ENCODE measurements at places on chromosomes 4 and X.

- no peak for DNase-seq
Measured at GRCh38 chr4:122508083-122508482, 51.6 kb upstream of the IL2 start.

DNA sequence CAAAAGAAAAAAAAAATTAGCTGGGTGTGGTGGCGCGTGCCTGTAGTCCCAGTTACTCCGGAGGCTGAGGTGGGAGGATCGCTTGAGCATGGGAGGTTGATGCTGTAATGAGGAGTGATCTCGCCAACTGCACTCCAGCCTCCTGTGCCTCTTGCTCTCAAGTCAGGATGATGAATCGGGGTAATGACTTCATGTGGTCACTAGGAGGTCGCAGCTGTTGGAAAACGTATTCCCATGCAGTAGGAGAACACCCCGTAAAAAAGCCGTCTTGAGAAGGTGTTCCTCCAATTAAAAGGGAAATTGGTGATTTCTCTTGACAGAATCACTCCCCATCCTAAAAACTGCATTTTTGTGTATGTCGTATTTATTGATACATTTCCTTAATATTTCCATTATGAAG is 2.2 kb downstream of the CCNB3 start:
- no peak for DNase-seq

GRCh38 chr4:1480720-1481119 is 74.5 kb upstream of the NKX1-1 start:
- DNase-seq = no peak

- DNase-seq = no peak
Measured at GRCh38 chr4:76623217-76624045, 188.4 kb downstream of the SHROOM3 start.

GRCh38 chr4:142909908-142910307 is 63.8 kb upstream of the INPP4B start:
- no peak for DNase-seq

GRCh38 chr4:81571105-81571504 is 99.4 kb upstream of the RASGEF1B start:
- DNase-seq = no peak

DNA sequence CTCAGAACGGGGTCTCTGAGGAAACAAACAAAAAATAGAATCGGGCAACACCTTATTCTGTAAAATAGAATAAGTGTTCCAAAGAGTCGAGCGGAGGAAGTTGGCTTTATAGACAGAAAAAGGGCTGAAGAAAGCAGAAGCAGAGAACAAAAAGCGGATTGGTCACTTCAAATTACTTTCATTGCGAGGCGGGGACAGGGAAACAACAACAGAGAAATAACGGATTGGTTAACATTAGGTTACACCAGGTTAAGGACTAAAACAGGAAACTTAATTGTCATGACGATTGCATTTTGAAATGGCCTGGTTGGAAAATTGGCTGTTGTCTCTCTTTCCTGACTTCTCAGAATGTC is 433 bp upstream of the COQ2 start:
- no peak for DNase-seq

DNA sequence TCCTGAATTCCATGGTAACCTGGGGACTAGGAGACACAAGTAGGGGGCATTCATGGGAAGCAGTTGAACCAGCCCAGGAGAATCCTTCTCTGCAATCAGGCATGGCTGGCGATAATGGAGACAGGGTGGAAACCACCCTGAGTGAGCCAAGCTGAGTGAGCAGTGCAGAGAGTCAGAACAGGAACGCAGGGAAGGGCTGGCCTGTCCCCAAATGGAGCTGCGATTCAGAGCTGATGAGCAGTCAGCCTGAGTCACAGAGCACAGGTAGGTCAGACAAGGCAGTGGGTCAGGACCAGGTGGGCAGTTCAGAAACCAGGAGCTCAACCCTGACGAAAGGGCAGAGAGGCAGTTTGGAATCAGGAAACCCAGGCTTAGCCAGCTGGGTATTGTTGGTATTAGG is 129.0 kb downstream of the BTC start:
- no peak for DNase-seq

DNA sequence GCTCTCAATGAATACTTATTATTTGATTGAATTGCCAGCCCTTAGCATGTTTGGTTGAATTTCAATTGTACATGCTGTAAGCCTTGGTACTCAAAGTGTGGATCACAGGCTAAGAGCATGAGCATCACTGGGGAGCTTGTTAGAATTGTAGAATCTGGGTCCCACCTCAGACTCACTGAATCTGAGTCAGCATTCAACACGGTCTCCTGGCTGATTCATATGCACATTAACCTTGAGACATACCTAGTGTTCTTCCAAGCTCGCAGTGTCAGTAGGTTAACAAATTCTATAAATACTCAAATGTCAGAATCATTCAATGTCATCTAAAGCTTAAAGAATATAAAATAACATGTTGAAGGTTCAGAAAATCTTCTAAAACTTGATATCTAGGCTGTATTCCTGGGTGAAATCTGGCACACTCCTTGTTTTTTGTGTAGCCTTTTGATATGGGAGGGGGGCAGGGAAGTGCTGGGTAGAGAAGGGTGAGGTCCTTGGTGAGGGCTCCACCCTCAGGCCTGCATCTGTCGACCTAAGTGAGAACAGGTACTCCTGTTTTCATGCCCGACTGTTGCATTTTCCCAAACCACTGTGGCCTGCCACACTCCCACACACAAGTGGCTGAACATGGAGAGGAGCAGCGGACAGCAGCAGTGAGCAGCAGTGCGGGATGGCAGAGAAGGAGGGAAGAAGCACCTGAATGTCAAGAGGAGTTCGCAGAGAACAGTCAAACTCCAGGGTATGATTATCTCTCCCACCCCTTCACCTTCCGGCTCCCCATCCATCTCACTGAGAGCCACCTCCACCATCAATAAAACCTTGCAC is 529.6 kb upstream of the IGFBP7 start:
- no peak for DNase-seq

GRCh38 chrX:43604753-43605152 is 51.3 kb upstream of the MAOA start:
- DNase-seq = no peak

GRCh38 chr4:74357965-74358364 is 7.0 kb upstream of the EREG start:
- no peak for DNase-seq

- no peak for DNase-seq
Measured at GRCh38 chr4:106627051-106627450, 258.5 kb upstream of the GIMD1 start.

GRCh38 chr4:156545003-156545785 is 426.4 kb downstream of the PDGFC start:
- DNase-seq = no peak

- no peak for DNase-seq
Measured at GRCh38 chr4:142352712-142353111, 493.4 kb downstream of the INPP4B start.

GRCh38 chr4:126790633-126791032 is 842.1 kb upstream of the INTU start:
- DNase-seq = no peak

DNA sequence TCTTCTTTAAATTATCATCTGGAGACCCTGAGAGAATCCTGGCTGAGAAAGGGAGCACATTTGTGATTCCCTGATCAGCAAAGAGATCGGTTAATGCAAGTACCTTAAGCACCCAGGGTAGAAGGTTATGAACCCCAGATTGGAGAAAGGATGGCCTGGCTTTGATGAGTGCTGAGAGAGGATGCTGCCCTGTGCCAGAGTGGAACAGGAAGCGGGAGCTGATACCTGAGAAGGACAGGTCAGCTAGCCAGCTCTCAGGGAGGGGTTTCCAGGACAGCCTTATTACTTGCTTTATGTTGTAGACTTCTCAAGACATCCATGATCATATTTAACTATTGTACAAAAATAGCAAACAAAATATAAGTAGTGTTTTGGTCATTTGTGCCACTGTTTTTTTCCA is 141.9 kb downstream of the GATB start:
- no peak for DNase-seq
